Naive thymus-derived CD8-positive, alpha-beta T cell (primary cell): ENCODE measurements at places on chromosomes 4 and X. TPM values are rescaled to one million over a fixed set of nuclear protein-coding genes. Genes with fewer than 3 reads are reported as not detected.

The HS3ST1 gene
- polyA plus RNA-seq = not detected

The NPNT gene
- polyA plus RNA-seq = not detected

The IQCM gene
- not detected for polyA plus RNA-seq

The DMP1 gene
- not detected for polyA plus RNA-seq

The KLB gene
- polyA plus RNA-seq = not detected

The DDX53 gene
- polyA plus RNA-seq = not detected

The HTR2C gene
- not detected for polyA plus RNA-seq

The DDIT4L gene
- polyA plus RNA-seq = not detected

The RASSF6 gene
- not detected for polyA plus RNA-seq

The TLR3 gene
- 0.43 TPM for polyA plus RNA-seq

The TMEM156 gene
- 26.9 TPM for polyA plus RNA-seq

GRCh38 chr4:113398441-113399143 is 349.1 kb downstream of the ANK2 start:
- DNase-seq = no peak

DNA sequence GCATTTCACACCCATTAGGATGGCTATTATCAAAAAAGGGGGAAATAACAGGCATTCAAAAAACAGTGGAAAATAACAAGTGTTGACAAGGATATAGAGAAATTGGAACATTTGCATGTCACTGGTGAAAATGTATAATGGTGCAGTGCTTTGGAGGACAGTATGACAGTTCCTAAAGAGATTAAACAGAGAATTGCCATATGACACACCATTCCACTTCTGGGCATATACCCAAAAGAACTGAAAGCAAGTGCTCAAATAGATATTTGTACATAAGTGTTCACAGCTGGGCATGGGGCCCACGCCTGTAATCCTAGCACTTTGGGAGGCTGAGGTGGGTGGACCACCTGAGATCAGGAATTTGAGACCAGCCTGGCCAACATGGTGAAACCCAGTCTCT is 348.1 kb downstream of the NR3C2 start:
- no peak for DNase-seq

GRCh38 chrX:11952176-11952720 is 186.0 kb upstream of the FRMPD4 start:
- DNase-seq = no peak

- no peak for DNase-seq
Observed at GRCh38 chr4:79864500-79865200, 208.4 kb downstream of the ANTXR2 start.

- DNase-seq = no peak
Observed at GRCh38 chr4:126087101-126087500, 772.3 kb downstream of the FAT4 start.

- no peak for DNase-seq
Observed at GRCh38 chrX:96098471-96098870, 586.2 kb upstream of the DIAPH2 start.

GRCh38 chrX:80223982-80224579 is 196.2 kb upstream of the TENT5D start:
- no peak for DNase-seq

- no peak for DNase-seq
Observed at GRCh38 chrX:20906571-20906970, 467.6 kb upstream of the CNKSR2 start.

GRCh38 chr4:148874331-148874730 is 432.1 kb upstream of the NR3C2 start:
- DNase-seq = no peak

DNA sequence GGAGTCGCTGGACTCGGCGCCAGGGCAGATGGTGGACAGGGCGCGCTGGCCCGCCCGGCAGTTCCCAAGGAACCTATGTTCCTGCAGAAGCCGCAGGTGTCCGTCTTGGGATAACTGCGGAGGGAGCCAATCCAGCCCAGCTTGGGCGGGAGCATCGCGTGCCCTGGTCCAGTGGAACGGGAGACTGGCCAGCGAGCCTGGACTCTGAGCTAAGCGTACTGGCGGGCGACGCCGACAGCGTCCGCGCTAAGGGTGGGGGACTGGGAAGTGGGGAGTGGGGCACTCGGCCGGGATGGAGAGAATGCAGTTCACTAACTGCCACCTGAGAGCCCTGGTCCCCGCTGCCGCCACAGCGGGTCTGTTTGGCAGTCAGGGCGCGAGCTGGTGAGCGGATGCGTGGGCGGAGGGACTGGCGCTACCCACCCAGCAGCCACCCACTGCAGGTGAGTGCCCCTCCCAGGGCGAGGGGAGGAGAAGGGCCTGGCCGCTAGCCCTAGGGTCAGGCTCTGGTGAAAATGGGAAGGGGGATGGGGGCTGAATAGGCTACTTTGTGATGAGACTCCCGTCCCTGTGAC is 1.3 kb upstream of the MAMLD1 start:
- no peak for DNase-seq

DNA sequence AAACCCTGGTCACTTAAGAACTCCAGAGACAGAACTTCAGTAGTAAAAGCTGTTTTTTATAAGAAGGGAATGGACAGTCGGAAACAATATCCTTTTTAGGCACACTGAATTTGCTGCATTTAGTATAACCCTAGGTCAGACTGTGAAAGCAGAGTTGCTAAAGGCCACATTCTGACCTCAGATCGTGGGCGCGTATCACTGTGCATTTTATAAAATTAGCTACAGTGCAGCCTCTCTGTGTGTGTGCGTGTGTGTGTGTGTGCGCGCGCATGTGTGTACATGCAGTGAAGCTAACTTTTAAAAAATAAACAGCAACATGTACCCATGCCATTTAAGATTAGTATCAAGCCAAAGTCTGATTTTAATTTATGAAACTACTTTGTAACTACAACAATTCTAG is 8.0 kb downstream of the ZNF827 start:
- DNase-seq = no peak
